Amygdala (tissue), 56 donors: ENCODE measurements at places on chromosomes 4 and X.

GRCh38 chr4:113831457-113831856 is 69.9 kb upstream of the CAMK2D start:
- no peak for DNase-seq

DNA sequence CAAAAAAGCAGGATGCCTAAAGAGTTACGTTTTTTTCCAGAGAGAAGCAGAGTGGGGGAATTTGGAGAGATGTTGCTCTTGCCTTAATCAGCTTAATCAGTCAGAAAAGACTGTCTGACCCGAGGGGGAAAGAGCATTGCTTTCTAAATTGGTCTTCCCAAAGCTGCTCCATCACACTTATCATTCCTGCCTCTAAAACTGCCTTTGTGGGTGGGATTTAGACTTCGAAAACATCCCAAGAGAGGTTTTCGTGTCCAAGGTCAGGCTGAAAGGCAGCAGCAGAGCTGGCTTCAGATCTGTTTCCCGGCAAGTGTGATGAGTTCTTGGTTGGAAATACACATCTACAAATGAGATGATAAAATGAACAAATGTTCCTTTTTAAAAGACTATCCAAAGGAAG is 155.2 kb downstream of the SH2D1A start:
- no peak for DNase-seq

DNA sequence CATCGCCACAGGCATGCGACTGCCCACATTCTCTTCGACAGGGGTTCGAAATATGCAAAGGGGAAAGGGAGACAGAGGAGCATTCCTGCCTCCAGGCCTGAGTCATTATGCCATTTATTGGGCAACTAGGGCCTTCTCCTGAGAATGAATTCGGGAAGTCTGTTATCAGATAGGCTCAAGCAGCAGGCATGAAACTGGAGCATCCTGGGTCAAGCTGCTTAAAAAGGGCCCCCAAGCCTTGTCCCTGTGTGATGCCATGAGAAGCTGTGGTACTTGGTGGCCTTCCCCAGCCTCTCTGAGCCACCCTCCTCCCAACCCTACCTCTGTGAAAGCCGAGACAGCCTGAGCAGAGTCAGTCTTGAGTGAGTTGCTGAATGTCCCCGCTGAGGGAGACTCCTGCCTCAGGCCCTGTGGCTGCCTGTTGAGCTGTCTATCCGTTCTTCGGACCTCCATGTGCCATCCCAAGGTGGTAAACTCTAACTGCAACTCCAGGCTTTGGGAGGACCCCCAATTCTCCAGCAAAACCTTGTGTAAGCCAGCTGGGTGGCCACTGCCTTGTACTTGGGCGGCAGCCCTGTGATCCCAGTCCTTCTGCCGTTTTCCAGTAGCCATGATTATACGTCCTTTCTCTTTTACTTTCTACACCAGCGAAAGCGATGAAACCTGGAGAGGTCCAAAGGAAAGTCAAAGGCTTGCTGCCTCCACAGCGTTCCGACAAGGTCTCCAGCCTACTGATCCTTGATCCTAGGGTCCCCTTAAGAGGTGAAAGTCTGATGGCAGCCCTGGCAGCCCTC is 37.7 kb downstream of the NBDY start:
- no peak for DNase-seq

DNA sequence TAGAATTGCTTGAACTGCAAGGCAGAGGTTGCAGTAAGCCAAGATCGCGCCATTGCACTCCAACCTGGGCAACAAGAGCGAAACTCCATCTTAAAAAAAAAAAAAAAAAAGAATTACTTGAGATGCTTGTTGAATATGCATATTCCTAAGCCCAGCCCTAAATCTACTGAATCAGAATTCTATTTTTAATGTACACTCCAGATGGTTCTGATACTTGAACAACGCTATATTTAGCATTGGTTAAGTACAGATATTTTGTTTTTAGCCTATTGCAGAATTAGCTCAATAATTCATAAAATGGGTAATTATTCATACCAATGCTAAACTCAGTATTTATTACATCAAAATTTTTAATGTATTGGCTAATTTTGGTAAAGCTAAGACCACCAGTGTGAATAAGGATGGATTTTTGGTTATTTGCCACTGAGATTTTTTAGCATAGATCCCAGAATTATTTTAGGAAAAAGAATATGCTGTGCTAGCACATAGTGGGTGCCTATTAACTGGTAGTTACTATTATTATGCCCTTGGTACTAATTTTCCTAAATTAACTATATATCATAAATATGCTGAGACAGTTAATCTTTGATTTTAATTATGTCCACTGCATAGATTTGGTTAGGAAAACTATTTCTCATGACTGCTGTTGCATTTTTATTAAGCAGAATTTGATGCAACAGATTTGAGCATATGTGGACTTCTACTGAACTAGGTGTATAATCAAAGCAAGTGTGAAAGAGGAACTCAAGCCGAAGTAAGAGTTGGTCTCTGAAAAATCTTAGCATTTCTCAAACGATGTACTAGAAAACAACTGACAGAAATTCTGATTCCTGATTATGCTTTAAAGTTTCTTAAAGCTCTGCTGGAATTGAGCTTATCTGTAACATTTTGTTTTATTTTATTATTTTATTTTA is 9.2 kb downstream of the AREG start:
- no peak for DNase-seq

DNA sequence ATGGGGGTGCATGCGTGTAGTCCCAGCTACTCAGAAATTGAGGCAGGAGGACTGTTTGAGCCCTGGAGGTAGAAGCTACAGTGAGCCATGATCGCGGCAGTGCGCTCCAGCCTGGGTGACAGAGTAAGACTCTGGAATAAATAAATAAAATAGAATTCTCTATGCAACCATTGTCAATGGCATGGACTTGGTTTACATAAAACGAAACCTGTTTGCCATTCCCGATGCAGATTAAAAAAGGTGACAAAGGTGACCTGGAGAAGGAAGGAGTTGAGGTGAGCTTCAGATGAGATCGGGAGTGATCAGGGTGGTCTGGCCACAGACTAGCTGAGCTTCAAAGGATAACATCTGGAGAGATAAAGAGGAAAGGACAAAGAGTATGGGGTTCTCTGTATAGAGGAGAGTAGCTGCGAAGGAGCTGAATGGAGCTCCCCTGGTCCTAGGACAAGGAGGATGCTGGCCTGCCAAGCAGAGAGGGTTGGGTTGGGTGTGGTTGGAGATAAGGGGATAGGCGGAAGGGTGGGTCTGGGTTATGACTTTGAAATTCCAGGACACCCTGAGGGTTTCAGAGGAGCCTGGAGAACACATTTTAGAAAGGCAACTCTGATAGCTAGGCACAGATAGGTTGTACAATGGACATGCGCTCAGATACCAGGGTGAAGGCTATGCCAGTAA is 98.6 kb downstream of the RBM47 start:
- no peak for DNase-seq

- DNase-seq: no peak
Observed at GRCh38 chrX:16739574-16739973, 20.2 kb downstream of the SYAP1 start.

- DNase-seq: no peak
Observed at GRCh38 chrX:102339312-102340298, 92.6 kb downstream of the NXF2 start.

GRCh38 chrX:145190801-145191389 is 56.4 kb upstream of the SPANXN1 start:
- DNase-seq: no peak

- no peak for DNase-seq
Observed at GRCh38 chr4:94690851-94691254, 66.9 kb upstream of the BMPR1B start.

GRCh38 chr4:86924811-86925210 is 10.0 kb upstream of the AFF1 start:
- no peak for DNase-seq

DNA sequence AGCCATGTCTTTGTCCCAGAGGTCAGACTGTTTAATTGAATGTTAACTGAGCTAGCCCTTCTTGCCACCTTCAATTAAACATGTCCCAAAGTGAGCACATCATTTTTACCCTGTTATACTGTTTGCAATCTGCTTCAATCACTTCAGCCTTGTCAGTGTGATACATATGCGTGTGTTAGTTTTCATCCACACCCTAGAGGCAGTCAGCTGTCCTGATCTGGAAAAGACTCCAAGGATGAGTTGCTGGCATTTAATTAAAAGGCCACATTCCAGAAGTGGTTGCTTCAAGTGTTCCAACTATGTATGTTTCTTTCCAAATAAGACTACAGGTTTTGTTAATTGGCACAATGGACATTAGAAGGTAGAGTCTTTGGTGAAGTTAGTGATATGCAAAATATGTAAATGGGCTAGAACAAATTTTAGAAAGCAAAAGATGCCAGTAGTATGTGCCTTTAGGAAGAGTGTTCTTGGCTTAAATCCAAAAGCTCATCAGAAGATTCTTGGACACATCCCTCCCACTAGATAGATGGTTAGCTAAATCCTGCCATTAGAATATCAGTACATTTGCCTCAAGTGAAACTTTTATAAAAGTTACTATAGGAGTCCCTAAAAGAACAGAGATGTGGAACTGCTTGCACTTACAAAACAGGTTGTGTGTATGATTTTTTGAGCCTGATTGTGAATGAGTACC is 79.5 kb upstream of the SLIT2 start:
- no peak for DNase-seq

- no peak for DNase-seq
Observed at GRCh38 chrX:108264376-108264775, 172.8 kb downstream of the ATG4A start.

GRCh38 chrX:21912220-21912619 is 28.3 kb upstream of the SMS start:
- no peak for DNase-seq

GRCh38 chr4:52369649-52370048 is 289.5 kb downstream of the USP46 start:
- no peak for DNase-seq

DNA sequence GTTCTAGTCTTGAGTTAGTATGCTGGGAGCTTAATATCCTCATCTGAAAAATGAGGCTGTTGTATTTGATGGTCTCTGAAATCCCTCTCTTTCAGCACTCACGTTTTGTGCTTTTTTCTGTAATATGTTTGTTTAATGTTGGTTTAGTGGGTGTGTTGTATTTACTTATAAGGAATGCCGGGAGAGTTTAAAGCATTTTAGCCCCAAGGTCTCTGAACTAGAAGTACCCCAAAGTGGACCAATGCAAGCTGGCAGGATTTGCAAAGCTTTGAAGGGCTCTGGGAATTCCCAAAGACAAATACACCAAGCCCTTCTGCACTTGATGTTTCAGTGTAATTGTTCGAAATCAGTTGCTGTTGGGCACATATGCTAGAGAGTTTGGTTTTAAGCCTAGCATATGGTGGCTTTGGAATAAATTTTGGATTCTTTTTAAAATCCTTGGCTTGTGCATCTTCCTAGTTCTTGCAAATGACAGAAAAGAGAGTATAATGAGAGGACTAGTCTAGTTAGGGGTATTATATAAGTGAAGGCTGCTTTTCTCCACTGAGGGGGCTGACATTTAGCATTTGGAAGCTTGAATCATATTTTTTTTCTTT is 371.4 kb upstream of the BOD1L1 start:
- no peak for DNase-seq

DNA sequence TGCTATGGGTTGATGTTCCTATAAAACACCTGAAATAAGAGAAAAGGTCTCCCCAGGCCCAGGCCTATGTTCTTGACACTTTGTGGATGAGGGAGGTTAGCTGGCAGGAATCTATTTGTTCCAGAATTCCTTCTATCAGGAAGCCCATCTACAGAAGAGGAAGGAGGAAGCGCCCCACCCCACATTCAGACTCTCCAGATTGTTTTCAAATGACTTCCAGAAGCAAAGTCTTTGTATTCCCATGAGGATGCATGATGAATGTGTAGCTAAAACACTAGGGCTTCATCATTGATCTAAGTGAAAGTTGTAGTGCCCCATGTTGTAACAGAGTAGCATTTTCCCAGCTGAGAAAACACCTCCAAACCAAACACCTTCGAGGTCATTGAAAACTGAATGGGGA is 16.4 kb downstream of the OTC start:
- DNase-seq: no peak

DNA sequence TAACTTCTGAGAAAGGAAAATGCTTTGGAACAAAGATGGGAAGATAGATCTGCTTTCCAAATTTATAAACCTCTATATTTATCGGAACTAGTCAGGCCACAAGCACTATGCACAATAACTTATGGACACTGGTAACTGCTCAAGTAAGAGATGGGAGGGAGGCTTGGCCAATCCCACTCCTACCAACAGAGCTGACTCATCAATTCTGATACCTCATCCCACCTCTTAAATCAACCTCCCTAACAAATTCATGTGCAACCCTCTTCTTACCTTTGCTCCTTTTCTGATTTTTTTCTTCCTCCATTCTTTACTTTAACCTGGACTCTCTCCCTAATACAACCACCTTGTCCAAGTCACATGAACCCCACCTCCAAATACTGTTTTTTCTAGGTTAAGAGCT is 289.9 kb upstream of the FAM241A start:
- no peak for DNase-seq

DNA sequence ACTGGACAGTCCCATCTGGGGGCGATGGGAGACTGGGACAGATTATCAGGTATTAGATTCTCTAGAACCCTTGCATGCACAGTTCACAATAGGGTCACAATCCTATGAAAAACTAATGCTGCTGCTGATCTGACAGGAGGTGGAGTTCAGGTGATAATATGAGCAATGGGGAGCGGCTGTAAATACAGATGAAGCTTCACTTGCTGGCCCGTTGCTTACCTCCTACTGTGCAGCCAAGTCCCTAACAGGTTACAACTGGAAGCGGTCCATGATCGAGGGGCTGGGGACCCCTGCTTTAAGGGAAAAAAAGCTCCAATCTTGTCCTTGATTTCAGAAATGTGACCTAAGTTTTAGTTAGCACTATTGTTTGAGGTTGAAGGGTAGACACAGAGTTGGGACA is 175.2 kb downstream of the ZNF330 start:
- no peak for DNase-seq

DNA sequence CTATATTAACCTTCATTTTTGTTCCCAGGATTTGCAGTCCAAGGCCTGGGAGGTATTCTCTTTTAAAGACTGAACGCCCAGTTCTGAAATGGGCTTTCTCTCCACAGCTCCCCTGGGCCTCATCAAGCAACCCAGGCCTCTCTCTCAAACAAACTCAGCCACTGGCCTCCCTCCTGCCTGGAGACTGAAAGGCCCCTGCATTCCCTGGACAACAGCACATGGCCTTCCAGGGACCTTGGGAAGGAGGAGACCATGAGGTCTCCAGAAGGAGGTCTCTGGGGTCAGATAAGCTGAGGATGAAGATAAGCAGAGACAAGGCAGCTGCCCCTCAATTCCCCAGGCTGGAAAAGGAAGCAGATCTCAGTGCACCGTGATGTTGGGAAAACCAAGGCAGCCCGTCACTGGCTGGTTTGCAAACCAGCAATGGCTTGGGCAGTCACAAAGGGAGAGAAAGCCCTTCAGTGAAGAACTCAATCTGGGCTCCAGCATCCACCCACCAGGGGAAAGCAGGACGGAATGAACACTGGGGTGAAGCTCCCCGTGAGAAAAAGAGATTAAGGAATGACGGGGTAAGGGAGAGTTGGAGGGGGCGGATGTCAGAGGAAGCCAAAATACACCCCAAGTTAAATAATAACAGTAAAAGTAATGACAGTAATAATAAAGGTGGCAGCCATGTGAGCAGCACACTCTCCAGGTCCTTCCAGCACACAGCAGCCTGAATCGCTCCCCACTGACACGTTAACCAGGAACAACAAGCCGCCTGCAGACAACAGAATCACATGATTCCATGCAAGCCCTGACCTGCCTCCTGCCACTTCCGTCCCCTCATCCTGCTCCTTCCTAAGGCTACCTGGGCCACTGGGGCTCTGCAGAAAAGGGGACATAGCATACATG is 22.3 kb downstream of the AMOT start:
- DNase-seq: no peak

- DNase-seq: no peak
Observed at GRCh38 chr4:144461906-144462305, 184.1 kb upstream of the HHIP start.

- no peak for DNase-seq
Observed at GRCh38 chrX:44245733-44246132, 97.7 kb downstream of the EFHC2 start.
